H9 (cell line): ENCODE measurements at places on chromosomes 16 and 17. TPM values are rescaled to one million over a fixed set of nuclear protein-coding genes. Genes with fewer than 3 reads are reported as not detected.
A peak's percentile ranks its signal among the peaks of the same experiment; 100 is the strongest.

DNA sequence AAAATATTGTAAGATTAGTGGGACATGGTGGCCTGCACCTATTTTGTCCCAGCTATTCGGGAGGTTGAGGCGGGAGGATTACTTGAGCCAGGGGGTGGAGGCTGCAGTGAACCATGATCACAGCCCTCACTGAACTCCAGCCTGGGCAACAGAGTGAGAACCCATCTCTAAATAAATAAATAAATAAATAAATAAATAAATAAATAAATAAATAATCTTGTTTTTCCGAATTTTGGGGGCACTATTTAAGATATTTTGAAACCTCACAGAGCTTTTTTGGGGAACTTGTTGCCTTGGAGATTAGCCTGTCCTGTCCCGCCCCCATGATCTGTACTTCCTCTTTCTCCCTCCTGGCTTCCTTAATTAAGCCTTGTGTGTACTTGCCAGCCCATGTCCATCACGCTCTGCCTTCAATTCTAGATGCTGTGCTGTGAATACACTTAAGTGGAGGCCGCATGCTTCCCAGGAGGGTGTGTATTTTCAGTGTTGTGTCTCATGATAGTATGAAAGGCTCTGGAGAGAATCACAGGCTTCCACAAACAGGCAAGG lies 4.4 kb downstream of the LGALS9 start:
- no peaks in the 10 kb centered on the region; the same call in 1 of the 2 replicates for H3K4me1 ChIP-seq
- no peaks in the 10 kb centered on the region for H3K36me3 ChIP-seq
- no peak for DNase-seq
- H3K4me3 ChIP-seq, result no peak overlapping the region
- H3K27me3 ChIP-seq, result no peaks in the 10 kb centered on the region

DNA sequence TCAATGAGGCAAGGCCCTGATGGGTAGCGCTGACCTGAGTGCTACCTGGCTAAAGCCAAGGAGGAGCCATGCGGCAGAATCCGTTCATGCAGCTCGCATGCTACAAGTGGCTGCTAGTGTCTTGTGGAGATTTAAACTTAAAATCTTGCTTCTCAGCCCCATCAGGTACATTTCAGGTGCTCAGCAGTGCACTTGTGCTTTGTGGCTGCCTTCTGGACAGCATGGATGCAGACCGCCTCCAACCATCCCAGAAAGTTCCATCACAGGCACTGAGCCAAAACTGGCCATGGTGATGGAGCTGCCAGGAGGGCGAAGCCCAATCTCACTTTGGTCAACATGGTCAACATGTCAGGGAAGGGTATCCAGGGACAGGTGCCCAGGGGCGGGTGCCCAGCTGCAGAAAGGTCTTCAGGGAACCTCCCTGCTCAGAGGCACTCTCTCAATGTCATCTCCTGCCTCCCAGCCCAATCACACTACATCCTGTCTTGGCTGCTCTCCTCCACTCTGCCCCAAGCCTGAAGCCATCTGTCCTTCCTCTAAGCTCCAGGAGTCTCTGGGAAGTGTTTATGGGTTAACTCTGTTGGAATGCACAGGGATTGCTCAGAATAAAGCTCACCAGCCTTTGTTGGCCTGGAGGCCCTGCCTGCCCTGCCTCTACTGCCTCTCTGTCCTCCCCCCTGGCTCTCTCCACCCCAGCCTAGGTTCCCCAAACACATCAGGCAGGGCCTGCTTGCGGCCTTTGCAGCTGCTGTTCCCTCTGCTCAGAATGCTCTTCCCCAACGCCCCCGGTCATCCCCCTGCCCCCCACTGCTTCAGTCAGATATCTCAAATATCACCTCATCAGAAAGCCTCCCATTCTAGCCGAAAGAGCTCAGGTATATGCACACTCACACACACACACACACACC lies 18.3 kb upstream of the TNFRSF13B start:
- H3K27me3 ChIP-seq, result no peaks in the 10 kb centered on the region
- H3K36me3 ChIP-seq, result no peaks in the 10 kb centered on the region
- DNase-seq, result peak; percentile 29

DNA sequence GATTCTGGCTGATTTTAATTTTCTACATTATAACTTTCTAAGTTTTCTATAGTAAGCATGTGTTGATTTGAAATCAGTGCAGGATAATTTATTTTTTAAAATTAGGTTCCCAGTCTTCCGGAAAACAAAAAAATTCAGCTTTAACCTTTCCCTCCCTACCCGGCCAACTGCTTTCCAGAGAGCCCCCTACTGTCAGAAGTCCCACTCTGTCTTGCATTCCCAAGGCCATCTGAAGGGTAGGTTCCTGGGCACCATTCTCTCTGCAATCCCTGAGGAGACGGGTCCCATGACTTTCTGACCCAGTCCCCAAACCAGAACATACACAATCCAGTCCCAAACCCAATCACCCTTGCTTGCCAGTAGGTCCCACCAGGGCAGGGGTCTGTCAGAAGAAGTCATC lies 200.3 kb downstream of the CYLD start:
- no peaks in the 10 kb centered on the region for H3K27me3 ChIP-seq
- no peak overlapping the region for H3K27ac ChIP-seq
- H3K36me3 ChIP-seq, result no peaks in the 10 kb centered on the region
- DNase-seq, result peak; percentile 33
- H3K4me3 ChIP-seq, result no peak overlapping the region

DNA sequence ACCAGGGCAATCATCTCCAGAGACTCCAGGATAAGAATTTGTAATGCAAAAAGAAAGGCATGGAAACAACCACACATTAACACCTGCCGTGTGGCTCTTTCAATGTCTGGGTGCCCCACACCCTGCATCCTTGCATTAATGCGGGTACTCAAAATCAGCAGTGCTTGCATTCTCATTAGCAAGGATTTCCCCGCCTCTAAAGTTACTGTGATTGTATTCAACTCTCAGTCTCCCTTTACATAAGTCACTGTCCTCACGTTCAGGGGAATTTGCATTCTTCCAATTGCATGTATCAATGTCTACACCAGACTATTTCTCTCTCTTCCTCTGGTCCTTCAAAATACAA lies 324.3 kb downstream of the FOXL1 start:
- peaks cover 2% of the 10 kb centered on the region; the same call in 1 of the 2 replicates for H3K4me1 ChIP-seq
- no peak overlapping the region for H3K27ac ChIP-seq
- no peaks in the 10 kb centered on the region for H3K27me3 ChIP-seq
- H3K4me3 ChIP-seq, result no peak overlapping the region
- no peak for DNase-seq

GRCh38 chr17:68562736-68563135 lies 38.4 kb downstream of the FAM20A start:
- no peaks in the 10 kb centered on the region for H3K4me1 ChIP-seq
- peaks cover 9% of the 10 kb centered on the region for H3K36me3 ChIP-seq
- DNase-seq, result no peak
- no peak overlapping the region for H3K27ac ChIP-seq
- no peaks in the 10 kb centered on the region for H3K27me3 ChIP-seq

- H3K4me3 ChIP-seq, result no peak overlapping the region
- no peaks in the 10 kb centered on the region for H3K27me3 ChIP-seq
- no peak overlapping the region for H3K27ac ChIP-seq
Measured at GRCh38 chr17:50444841-50445715, 19.1 kb downstream of the ACSF2 start.

DNA sequence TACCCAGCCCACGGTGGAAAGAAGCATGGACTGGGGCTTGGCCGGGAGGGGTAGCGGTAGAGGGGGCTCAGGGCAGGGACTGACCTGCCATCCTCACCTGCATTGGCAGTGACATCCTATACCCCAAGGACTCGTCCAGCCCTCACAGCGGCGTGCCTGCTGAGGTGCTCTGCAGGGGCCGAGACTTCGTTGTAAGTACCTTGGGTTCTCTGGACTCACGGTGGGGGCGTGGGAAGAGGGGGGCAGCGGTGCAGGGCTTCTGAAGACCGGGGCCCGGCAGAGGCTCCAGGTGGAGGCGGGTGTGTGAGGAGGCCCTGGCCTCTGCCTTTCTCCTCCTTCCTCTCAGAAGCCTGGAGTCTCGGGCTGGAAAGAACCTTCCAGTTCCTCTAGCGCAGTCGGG lies 25.5 kb downstream of the POLR3E start:
- no peaks in the 10 kb centered on the region for H3K27me3 ChIP-seq
- DNase-seq, result no peak
- H3K27ac ChIP-seq, result no peak overlapping the region
- H3K36me3 ChIP-seq, result peaks cover 33% of the 10 kb centered on the region
- H3K4me3 ChIP-seq, result no peak overlapping the region
- no peaks in the 10 kb centered on the region for H3K4me1 ChIP-seq

GRCh38 chr16:88500255-88500661 lies 47.2 kb downstream of the ZFPM1 start:
- no peaks in the 10 kb centered on the region for H3K27me3 ChIP-seq
- no peak overlapping the region for H3K4me3 ChIP-seq
- DNase-seq, result no peak
- H3K4me1 ChIP-seq, result no peaks in the 10 kb centered on the region

DNA sequence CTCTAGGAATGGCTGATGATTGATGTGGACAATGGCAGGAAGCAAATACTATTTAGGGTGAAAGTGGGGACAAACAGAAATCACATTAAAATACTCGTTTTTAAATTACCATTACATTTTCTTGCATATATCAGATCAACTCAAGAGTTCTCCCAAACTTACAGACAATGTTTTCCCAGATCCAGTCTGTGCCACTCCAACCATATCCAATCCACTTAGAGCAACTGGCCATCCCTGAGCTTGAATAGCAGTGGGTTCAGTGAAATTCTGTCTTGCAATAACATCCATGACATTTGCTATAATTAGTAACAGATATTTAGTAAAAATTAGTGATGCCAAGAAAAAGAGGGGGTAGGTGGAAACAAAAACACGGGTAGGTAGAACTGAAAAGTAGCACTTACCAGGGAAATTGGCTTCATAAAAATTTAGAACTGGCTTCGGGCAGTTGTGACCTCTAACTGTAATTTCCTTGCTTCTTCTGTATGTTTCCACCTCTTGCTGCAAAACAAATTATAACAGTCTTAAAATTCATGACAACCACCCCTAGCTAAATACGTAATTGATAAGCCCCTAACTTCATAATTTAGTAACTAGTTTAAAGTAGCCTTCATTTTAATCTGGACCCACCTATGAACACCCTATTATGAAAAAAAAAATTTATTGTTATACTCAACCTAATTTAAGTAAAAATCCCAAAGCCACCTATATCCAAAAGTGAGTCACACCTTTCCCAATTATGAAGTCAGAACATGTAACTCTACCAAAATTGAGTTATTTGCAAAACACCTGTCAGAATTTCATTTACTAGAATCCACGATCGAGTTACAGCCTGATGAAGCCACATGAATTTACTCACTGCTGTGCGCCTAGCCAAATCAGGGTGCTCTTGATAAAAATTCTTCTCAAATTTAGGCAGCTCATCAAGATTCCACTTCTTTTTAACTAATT lies 2.0 kb downstream of the DDX5 start:
- no peak for DNase-seq
- H3K4me3 ChIP-seq, result peak overlapping the region; percentile 98
- H3K36me3 ChIP-seq, result peaks cover 68% of the 10 kb centered on the region

GRCh38 chr16:82641336-82641984 lies 14.7 kb downstream of the CDH13 start:
- no peaks in the 10 kb centered on the region for H3K27me3 ChIP-seq
- H3K36me3 ChIP-seq, result no peaks in the 10 kb centered on the region
- no peak for DNase-seq
- H3K4me1 ChIP-seq, result peaks cover 5% of the 10 kb centered on the region; the same call in 1 of the 2 replicates
- no peak overlapping the region for H3K27ac ChIP-seq

GRCh38 chr17:78127239-78127887 lies 1.2 kb downstream of the TMC6 start:
- H3K36me3 ChIP-seq, result peaks cover 17% of the 10 kb centered on the region
- no peaks in the 10 kb centered on the region; the same call in 1 of the 2 replicates for H3K27me3 ChIP-seq
- DNase-seq, result peak; percentile 70

- no peaks in the 10 kb centered on the region; the same call in 1 of the 2 replicates for H3K4me1 ChIP-seq
- DNase-seq, result no peak
- H3K4me3 ChIP-seq, result no peak overlapping the region
- no peak overlapping the region for H3K27ac ChIP-seq
- H3K36me3 ChIP-seq, result no peaks in the 10 kb centered on the region
- H3K27me3 ChIP-seq, result no peaks in the 10 kb centered on the region
Measured at GRCh38 chr16:621526-622105, 9.2 kb upstream of the WFIKKN1 start.

- no peaks in the 10 kb centered on the region for H3K36me3 ChIP-seq
- no peaks in the 10 kb centered on the region for H3K4me1 ChIP-seq
- H3K27ac ChIP-seq, result no peak overlapping the region
- H3K4me3 ChIP-seq, result no peak overlapping the region
- no peaks in the 10 kb centered on the region for H3K27me3 ChIP-seq
Measured at GRCh38 chr16:79021991-79022630, 578.4 kb downstream of the MAF start.

GRCh38 chr17:50604513-50604912 lies 30.2 kb upstream of the ABCC3 start:
- no peak overlapping the region for H3K4me3 ChIP-seq
- H3K4me1 ChIP-seq, result no peaks in the 10 kb centered on the region
- peak; percentile 73 for DNase-seq
- H3K27me3 ChIP-seq, result no peaks in the 10 kb centered on the region

- no peak overlapping the region for H3K4me3 ChIP-seq
- no peak for DNase-seq
- H3K27me3 ChIP-seq, result no peaks in the 10 kb centered on the region
- no peak overlapping the region for H3K27ac ChIP-seq
- no peaks in the 10 kb centered on the region for H3K36me3 ChIP-seq
- no peaks in the 10 kb centered on the region for H3K4me1 ChIP-seq
Measured at GRCh38 chr16:47069841-47070584, 73.7 kb downstream of the NETO2 start.

DNA sequence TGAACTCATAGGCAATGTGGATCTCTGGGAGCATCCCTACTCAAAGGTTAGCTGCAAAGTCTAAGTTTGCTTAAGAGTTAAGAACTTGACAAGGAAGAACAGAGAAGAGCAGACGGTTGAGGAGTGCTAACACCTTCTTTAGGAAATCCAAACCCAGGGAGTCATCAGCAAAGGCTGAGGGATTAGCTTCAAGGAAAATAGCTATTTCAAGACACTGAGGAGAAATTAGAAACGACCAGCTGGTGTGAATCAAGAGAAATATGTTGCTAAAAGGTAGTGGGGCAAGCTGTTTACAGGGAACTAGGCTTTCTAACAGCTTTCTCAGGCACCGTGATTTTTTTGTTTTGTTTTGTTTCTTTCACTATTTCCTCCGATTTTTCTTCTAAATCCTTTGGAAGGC lies 90.7 kb downstream of the CDH8 start:
- H3K4me1 ChIP-seq, result no peaks in the 10 kb centered on the region; the same call in 1 of the 2 replicates
- DNase-seq, result no peak
- H3K27me3 ChIP-seq, result no peaks in the 10 kb centered on the region
- no peaks in the 10 kb centered on the region for H3K36me3 ChIP-seq

CCL23 gene
- total RNA-seq, result not detected in 2 replicates

DNAAF8 gene
- 0.33 and 0.39 TPM in 2 replicates for total RNA-seq

KRT28 gene
- not detected in 2 replicates for total RNA-seq

ZNF646 gene
- 25.9 and 29.2 TPM in 2 replicates for total RNA-seq

LRRC37A3 gene
- 5.4 and 7.1 TPM in 2 replicates for total RNA-seq
